ENCODE measurements at places on chromosomes 12 and 14.

DNA sequence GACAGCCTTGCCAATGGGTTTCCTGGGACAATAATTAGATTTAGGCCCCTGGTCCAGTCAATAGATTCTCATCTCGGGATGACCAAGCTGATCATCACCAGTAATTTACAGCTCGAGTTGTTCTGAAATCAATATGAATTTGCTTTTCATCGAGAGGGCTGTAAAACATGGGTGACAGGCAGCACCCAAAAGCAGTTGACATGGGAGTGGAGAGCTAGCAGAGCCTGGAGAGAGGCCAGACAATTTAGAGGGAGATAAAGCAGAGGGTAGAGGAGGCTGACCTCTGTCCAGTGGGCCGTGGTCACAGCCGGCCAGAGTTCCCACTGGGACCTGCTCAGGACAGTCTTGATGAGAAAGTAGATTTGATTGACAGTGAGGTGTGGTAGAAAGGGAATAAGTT is 157.3 kb downstream of the ASCL4 start:
- no peak for DNase-seq

DNA sequence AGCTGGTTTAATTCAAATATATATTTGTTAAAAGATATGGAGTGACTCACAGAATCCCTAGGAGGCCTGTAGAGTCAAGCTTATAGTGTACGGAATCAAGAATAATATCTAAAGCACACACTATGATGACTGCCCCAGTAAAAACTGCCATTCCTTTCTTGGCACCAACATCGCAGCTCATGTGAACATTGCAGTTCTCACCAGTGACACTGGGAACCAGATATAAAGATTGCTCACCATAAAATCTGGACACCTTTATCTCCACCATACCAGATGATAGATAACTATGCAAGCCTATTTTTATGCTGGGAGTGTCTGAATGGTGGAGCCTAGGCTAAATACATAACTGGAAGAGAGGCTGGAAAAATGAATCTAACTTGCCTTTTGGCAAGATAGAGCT is 463.9 kb upstream of the TBX3 start:
- DNase-seq, result no peak

GRCh38 chr12:107308310-107308709 is 215.0 kb upstream of the CRY1 start:
- DNase-seq, result no peak

DNA sequence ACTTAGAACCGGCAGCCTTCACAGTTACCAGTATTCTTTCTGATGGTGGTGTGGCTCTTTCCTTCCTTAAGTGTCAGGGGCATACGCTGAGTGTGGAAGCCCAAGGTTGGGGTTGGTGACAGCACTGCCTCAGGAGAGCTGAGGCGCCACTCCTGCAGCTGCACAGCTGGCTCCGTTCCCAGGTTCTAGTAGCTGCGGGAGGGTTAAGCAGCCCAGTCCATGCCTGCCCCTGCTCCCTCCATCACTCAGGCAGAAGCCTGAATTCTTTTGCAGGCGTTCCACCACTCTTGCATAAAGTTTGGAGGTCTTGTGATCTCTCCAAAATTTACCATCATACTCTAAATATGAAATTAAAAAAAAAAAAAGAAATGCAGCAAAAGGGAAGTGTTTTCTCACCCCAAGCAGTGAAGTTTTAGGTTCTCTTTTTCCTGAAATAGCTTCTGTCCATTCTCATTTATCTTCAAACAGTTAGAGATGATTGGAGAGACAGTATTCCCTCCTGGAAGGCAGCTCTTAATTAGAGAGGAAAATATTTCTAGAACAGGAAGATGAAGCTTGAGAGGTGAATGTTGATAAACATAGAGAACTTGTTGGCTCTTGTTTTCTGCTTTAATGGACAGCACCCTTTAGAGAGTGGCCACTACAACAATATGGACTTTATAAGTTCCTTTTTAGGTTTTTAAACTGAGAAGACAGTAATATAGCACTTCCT is 136.1 kb downstream of the FGD4 start:
- DNase-seq, result peak; percentile 36

- no peak for DNase-seq
These were observed 66.1 kb upstream of the PRB2 start for GRCh38 chr12:11461433-11461832.

GRCh38 chr12:116076399-116076798 is 201.1 kb downstream of the MED13L start:
- no peak for DNase-seq

DNA sequence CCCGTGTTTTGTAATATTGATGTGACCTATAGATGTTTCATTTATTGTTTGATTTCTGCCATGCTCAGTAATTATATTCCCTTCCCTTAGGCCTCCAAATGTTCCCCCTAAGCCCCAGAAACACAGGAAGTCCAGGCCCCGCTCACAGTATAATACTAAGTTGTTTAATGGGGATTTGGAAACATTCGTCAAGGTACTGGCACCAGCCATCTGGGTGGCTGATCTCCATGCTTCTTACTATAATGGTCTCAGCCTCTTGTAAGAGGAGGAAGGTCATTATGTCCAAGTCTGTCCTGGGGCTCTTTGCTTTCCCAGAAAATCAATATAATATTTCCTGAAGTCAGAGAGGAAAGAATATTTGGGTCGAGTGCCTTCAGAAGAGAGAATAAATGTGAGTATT is 130.9 kb downstream of the KICS2 start:
- DNase-seq, result no peak

- DNase-seq, result no peak
These were observed 200.9 kb upstream of the PLXNC1 start for GRCh38 chr12:93947486-93947885.

DNA sequence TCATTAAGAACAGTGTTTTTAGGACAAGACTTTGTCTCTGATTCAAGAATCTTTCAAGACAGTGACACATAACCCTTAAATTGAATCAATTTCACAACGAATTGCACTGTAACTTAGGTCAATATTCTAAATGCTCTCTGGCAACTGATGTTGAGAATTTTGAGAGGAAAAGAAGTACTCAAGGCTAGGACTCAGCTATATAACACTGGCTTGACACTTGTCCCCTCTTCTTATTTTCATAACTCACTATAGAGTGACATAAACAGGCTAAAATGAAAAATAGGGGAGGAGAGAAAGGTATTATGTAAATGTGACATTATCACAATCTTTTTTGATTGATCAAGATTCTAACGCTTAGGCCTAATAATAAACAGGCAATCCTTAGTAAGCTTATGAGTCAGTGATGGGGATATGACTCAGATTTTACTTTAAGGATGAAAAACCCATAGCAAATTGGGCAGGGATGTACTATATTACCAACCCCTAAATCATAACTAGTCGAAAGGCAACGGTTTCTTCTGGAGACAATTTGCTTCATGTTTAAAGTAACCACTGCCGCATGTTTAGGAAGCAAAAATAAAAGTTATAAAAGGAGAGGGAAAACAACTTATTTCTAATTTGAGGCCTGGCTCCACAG is 10.9 kb downstream of the BTG1 start:
- peak; percentile 70 for DNase-seq

- no peak for DNase-seq
These were observed 771 bp downstream of the OTX2 start for GRCh38 chr14:56809270-56810146.

GRCh38 chr12:9751204-9752144 is 9.2 kb downstream of the CD69 start:
- peak; percentile 65 for DNase-seq

- no peak for DNase-seq
These were observed 31.0 kb upstream of the GRIP1 start for GRCh38 chr12:66709893-66710292.

DNA sequence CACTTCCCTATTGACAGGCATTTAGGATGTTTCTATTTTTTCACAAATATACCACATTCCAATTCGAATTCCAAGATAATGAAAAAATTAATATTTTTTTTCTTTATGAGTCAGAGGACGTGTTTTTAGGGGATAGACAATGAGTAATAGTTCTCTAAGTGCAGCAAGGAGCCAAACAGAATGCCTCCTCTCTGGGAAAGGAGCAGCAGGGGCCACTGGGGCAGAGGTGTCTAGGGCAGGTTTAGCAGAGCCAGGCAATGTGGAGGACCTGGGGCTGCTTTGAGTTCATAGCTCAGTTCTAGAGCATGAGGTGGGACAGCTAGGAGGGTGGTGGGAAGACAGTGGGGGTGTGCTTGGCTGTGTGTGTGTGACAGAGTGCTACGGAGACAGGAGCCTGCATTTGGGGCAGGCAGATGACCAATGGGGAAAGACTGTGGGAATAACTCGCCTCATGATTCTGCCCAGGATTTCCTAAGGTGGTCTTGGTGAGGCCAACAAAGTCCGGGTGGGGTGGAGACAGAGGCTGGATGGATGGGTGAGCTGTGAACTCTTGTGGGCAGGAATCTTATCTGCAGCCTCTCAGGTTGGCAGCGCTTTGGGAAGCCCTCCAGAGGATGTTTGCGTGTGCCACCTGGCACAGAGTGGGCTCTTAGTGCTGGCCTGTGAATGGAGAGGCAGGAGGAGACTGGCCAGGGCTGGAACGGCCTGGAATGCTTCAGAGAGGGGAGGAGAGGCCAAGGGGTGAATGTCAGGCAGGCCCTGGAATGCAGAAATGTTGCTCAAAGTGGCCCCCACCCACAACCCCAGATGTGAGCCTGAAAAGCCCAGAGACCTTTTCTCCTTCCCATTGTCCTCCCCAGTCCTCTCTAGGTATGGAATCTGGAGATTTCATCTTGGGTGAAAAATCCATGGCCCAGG is 2.4 kb upstream of the KRT7 start:
- DNase-seq, result no peak

GRCh38 chr14:88411039-88411438 is 25.6 kb downstream of the SPATA7 start:
- no peak for DNase-seq

DNA sequence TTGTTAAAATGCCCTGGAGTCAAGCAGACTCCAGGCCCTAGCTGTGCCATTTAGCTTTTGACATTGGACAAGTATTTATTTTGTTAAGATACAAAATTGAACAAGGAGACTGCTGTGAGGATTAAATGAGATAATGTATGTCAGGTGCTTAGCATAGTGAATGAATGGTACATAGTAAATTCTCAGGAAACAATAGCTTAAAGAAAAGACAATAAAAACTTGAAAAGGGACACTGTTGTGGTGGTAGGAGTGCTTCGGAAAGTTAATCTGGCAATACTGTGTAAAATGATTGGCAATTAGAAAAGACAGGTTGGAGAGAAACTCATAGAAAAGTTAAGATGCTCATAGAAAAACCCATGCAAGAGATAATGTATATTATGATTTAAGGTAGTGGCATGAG is 19.7 kb downstream of the PALS1 start:
- no peak for DNase-seq

- no peak for DNase-seq
These were observed 51.9 kb upstream of the CISTR start for GRCh38 chr12:53803703-53804102.

DNA sequence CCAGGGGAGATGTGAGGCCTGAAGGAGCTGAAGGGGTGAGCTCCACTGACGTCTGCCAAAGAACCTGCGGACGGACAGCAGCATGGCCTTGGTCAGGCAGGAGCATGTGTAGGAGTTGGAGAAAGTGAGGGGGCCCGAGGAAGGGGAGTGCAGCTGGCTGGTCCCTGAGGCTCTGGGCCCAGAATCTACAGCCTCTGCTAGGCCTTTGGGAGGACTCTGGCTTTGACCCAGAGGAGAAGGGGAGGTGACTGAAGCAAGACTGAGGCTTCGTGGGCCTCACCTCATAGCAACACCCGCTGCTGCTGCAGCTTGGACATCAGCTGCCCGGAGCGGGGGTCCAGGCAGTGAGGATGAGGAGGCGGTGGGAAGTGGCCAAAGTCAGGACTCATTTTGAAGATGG is 216.6 kb upstream of the FKBP4 start:
- DNase-seq, result no peak

DNA sequence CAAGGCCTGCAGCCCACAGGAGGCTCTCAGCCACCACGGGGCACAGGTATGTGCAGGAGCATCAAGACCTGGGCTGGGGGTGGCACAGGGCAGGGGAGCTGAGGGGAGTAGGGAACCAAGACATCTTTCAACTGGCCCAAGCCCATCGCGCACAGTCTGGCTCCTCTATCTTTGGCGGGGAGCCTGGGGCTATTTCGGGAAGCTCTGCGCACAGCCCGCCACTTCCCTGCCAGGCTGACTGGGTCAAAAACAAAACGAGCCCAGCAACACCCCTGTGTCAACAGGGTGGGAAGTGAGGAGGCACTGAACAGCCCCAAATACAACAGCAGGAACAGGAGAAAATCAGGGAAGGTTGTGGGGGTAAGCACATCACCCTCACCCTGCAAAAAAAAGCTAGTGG is 83.9 kb downstream of the ARL6IP4 start:
- DNase-seq, result peak; percentile 12

Measured in suppressor macrophage treated with lipopolysaccharide for 4 hours (primary cell).